ENCODE measurements at places on chromosomes 4 and X.

- no peak for DNase-seq
Observed at GRCh38 chrX:1803741-1804140, 188.9 kb downstream of the ASMT start.

GRCh38 chr4:16000708-16001483, 37.9 kb upstream of the FGFBP2 start:
- DNase-seq: no peak

DNA sequence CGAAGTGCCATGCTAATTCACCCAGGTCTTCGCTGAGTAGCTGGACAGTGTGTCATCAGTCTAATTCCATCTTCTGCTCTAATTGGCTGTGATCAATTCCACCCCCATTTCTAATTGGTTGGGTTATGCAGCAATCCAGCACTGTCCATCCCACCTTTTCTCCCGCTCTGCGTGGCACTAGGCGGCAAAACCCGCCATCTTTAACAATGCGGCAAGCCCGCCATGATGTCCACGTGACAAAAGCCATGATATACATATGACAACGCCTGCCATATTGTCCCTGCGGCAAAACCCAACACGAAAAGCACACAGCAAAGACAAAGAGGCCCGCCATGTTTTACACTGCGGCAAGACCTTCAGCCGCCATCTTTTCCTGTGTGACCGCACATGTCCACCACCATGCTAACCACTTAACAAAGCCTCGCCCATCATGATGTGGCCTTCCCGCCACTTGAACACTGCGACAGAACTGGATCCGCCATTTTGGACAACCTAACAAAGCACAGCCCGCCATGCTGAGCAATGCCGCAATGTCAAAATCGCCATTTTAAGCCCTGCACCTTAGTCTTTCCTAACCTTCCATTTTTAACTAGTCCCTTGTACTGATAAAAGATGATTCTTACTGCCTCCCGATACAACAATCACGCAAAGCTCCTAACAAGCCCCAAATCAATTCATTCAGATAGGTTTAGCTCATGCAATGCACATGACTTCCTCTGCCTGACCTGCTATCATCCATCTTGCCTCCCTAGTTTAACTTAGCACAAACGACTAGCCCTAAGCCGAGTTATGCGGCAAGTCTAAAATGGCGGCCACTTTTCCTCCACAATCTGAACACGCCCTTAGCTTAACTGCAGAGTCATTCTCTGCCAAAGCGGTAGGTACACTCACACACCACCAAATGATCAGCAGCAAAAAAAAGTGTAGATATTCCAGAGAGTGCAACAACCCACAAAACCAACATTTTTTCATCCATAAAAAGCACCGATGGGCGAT, 288.3 kb downstream of the CHIC1 start:
- no peak for DNase-seq

DNA sequence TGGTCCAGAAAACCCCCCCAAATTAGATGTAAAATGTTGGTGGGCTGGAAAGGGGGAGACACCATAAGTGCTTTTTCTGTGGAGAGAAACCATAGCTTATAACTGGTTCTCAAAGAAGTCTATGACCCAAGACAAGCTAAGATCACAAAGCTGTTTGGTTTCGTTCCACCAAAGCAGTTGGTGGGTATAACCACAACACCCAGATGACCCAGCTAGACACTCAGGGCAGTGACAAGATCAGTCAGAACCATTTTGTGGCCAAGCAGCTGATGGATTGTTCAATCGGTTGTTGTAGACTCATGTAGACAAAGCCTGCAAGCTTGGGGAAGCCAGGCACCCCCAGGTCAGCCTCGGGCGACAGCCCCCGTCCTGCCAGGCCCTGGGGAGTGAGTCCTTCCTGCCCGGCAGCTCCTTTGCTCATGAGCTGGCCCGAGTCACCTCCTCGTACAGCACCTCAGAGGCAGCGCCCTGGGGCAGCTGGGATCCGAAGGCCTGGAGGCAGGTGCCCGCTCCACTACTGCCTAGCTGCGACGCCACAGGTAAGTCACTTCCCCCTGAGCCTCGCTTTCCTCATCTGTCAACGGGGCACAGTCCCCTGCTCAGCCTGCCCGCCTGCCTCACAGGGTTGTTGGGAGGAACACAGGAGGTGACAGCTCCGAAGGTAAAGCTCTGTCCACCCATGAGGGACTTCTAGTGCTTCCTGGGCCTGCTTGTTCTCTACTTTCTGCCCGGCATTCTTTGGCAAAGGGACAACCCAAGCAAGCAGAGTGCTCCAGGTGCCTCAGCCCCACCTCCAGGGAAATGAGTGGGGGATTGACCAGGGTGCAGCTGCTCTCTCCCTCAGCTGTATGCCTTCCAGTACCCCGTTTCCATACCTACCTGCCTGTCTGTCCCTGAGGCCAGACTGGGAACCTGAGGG, 65.2 kb upstream of the MTM1 start:
- DNase-seq: no peak

DNA sequence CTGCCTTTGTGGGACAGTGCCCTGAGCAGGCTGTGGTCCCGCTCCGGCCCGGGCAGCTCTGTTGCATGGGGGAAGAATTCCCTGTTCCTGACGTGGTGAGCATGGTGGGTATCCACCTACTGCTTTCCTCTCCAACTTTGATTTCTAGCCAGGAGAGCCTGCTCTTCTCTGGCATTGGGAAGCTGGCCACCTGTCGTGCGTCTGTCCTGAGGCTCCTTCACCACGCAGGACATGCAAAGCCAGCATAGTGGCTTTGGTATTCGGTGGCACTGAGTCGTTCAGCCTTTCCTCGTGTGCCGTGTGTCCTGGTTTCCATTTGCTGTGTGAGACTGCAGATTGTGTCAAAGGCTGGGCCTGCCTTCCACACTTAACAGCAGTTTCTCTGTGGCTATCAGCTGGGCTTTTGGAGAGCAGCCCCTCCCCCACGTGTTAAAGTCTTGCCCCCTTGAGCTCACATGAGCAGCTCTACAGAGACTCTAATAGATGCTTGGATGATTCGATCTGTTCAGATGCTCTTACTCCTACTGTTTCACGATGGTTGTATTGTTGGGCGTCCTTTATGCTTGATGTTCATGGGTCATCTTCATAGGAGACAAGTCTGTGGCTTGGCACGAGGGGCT, 46.3 kb upstream of the CLCN4 start:
- DNase-seq: peak; percentile 31

DNA sequence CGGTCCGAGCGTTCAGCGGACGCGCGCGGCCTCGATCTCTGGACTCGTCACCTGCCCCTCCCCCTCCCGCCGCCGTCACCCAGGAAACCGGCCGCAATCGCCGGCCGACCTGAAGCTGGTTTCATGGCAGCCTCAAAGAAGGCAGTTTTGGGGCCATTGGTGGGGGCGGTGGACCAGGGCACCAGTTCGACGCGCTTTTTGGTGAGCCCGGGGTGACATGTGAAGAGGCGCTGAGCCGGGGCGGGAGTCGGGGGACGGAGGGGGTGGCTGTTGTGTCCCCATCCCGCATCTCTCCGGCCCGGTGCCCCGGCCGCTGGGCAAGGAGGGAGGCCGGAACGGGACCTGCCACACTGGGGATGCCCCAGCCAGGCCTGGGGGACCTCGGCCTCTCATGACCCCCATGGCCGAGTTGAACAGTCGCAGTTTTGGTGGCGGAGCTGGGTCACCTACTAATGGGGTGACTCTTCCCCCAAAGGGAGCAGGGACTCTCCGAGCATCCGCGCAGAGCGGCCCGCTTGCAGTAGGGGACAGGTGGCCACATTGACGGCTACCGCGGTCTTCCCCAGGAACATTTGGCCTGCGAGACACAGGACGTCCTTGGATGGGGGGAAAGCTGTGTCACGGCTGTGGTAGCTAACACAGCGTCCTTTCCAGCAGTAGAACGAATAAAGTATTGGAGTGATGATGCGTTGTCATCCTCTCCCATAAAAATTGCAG, at the start of gene GK:
GK (plus strand) TSS at position 9 of the 717 bp plus-strand sequence; CDS start at position 124, 115 bp downstream.
- no peak for DNase-seq

- no peak for DNase-seq
Observed at GRCh38 chrX:68112321-68112720, 321.0 kb downstream of the OPHN1 start.

GRCh38 chrX:107716816-107717700, 58.5 kb downstream of the TSC22D3 start:
- peak; percentile 97 for DNase-seq

GRCh38 chr4:52910115-52910514, 48.0 kb downstream of the RASL11B start:
- no peak for DNase-seq

GRCh38 chrX:74804574-74804973, 120.7 kb downstream of the NEXMIF start:
- DNase-seq: no peak

- DNase-seq: no peak
Observed at GRCh38 chrX:39470588-39471407, 627.0 kb downstream of the BCOR start.

GRCh38 chr4:108247387-108248049, 78.8 kb upstream of the LEF1 start:
- DNase-seq: no peak

DNA sequence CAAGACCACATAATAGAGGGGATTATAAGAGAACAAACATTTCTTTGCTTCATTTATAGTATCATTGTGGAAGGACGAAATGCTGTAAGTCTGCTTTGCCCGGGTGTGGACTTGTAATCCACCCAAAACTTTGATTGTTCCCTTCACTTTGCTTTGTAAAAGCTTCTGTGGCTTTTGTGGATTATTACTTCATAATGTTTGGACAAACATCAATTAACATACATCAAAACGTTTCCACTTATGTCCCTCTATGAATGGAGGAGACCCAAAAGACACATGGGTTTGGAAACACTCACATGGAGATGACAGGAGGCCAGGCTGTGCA, 415.4 kb downstream of the SPRY1 start:
- no peak for DNase-seq

GRCh38 chrX:140022482-140022881, 57.2 kb upstream of the CXorf66 start:
- DNase-seq: no peak

DNA sequence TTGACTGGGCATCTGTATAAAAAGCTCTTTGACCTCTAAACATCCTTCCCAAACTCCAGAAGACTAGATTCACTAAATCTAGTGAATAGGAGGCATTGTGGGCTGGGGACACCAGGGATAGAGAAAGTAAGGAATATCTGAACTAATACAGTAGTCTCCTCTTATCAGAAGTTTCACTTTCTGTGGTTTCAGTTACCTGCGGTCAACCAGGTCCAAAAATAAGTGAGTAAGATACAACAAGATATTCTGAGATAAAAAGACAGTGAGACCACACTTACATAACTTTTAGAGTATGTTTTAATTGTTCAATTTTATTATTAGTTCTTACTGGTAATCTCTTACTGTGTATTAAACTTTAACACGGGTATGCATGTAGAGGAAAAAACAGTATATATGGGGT, 376.5 kb downstream of the HNRNPD start:
- DNase-seq: no peak

GRCh38 chr4:112109360-112110058, 35.7 kb upstream of the FAM241A start:
- DNase-seq: no peak

DNA sequence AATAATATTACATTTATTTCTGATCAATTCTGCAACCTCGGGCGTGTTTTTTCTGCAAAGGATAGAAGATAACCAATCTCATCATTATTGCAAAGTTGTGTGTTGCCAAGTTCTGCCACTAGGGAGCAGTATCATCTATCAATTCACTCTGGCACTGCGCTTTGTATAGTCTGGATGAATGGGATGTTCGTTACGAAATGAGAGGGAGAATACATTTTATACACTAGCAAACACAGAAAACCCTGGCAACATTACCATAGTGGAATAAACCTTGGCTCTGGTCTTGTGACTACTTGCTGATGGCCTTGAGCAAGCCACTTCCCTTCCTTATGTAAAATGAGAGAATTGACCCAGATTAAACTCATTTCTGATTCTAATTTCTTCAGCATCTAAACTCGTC, 97.5 kb upstream of the ZNF518B start:
- DNase-seq: peak; percentile 49

GRCh38 chrX:119189595-119189994, 46.5 kb upstream of the PGRMC1 start:
- DNase-seq: no peak

DNA sequence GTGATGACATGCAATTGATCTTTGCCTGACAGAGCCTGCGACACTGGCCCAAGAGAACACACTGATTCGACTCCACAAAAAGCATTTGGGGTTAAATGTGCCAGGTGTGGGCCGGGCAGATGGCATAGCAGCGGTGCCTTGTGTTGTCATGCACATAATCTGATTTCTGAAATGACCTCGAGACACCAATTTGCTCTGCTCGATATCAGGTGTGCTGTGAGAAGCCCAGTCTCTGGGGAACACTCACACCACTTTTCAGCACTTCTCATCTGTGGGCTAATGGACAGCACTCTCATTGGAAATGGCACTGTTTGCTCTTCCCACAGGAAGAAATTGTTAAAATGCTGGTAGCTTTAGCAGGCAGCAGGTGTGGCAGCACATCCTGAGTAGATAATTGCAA, 738.3 kb upstream of the TENM3 start:
- no peak for DNase-seq

GRCh38 chr4:13386405-13387107, 97.6 kb downstream of the RAB28 start:
- no peak for DNase-seq

DNA sequence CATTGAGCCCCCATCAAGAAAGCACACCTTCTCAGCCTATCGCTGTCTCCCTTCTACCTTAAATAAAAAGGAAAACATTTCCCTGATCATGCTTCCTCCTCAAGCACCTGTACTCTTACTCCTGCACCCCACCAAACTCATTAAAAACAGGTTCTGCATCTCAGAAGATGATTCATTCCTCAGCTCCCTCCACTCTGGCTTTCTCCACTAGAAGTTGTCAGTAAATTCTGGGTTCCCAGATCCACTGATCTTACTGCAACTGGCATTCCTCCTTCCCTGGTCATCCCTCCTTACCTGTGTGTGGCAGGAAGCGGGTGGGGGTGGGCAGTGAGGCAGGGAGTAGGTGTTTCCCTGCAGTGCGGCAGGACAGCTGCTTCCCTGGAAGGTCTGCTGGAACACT, 108.8 kb downstream of the GPR143 start:
- DNase-seq: no peak

DNA sequence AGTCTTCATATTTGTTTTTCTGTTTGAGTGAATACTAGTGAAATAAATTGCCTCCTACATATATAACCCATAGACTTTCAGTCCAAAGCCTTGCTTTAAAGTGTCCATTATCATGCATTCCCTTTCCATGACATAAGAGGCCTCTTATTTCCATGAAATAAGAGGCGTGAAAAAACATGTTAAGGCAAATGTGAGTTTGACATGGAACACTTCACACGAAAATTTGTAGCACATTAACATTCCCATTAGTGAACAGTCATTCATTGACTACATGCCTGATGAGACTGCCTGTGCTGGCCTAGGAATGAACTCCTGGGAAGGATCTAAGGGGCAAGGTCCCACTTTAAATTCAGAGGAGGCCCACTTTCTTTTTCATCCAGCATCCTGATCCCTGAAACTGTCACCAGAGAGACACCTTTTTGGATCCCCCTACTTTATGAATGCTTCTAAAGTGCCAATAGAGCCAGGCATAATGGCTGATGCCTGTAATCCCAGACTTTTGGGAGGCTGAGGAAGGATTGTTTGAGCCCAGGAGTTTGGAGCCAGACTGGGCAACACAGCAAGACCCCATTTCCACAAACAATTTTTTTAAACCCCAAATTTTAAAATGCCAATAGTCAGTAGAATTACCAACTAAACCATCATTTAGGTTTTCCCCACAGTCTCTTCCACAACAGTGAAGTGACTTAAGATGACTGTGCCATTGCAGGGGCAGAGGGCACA, 6.7 kb downstream of the RTL8B start:
- DNase-seq: no peak

GRCh38 chr4:6109842-6110560, 90.3 kb downstream of the JAKMIP1 start:
- DNase-seq: no peak

- DNase-seq: no peak
Observed at GRCh38 chr4:61493041-61493440, 292.9 kb downstream of the ADGRL3 start.
